ENCODE measurements at places on chromosomes 1 and 21. TPM values are rescaled to one million over a fixed set of nuclear protein-coding genes. Genes with fewer than 3 reads are reported as not detected.

The PHTF1 gene
- 38.5 TPM for total RNA-seq

The ASCL5 gene
- not detected for total RNA-seq

The OR2L8 gene
- total RNA-seq: 0.73 TPM

The ZBTB8A gene
- total RNA-seq: 8.3 TPM

The WDR64 gene
- 0.34 TPM for total RNA-seq

The NDUFS2 gene
- 172 TPM for total RNA-seq

The AKR7A3 gene
- total RNA-seq: 0.69 TPM

The SAMD11 gene
- under 0.01 TPM for total RNA-seq

The C1QTNF12 gene
- total RNA-seq: not detected

The DEPDC1 gene
- total RNA-seq: 21.0 TPM

The FABP3 gene
- 5.7 TPM for total RNA-seq

The AMIGO1 gene
- total RNA-seq: 0.33 TPM

The HCRTR1 gene
- not detected for total RNA-seq

The PODN gene
- total RNA-seq: not detected

The ZNF695 gene
- total RNA-seq: 5.7 TPM

The ERICH3 gene
- not detected for total RNA-seq

The UMODL1 gene
- total RNA-seq: not detected

The TMEM51 gene
- total RNA-seq: 31.3 TPM

The OPRD1 gene
- total RNA-seq: 1.7 TPM

The ARHGEF16 gene
- total RNA-seq: not detected

The GBP7 gene
- not detected for total RNA-seq

The PGLYRP3 gene
- total RNA-seq: not detected

The AMY1C gene
- not detected for total RNA-seq

The RBBP5 gene
- total RNA-seq: 28.4 TPM

The F5 gene
- total RNA-seq: not detected

The TP73 gene
- total RNA-seq: not detected

The CFAP74 gene
- not detected for total RNA-seq

The S100A7A gene
- not detected for total RNA-seq

The FAM151A gene
- not detected for total RNA-seq

The LCK gene
- total RNA-seq: not detected

The POU3F1 gene
- 0.67 TPM for total RNA-seq

The FCRL2 gene
- total RNA-seq: not detected

The ASPM gene
- total RNA-seq: 30.0 TPM

The PMVK gene
- 10.5 TPM for total RNA-seq

The CD1E gene
- not detected for total RNA-seq

The NPL gene
- 21.7 TPM for total RNA-seq

The SLC45A1 gene
- 1.0 TPM for total RNA-seq

The OR6P1 gene
- not detected for total RNA-seq

The CFAP298 gene
- 29.5 TPM for total RNA-seq

The HENMT1 gene
- total RNA-seq: 3.2 TPM

The SH2D5 gene
- 1.5 TPM for total RNA-seq

The MARK1 gene
- 5.3 TPM for total RNA-seq

The ST6GALNAC3 gene
- total RNA-seq: 58.5 TPM

The ANKRD65 gene
- 0.15 TPM for total RNA-seq

The SLC22A15 gene
- 3.4 TPM for total RNA-seq

The KCNA2 gene
- total RNA-seq: 0.33 TPM

The FAM76A gene
- total RNA-seq: 28.6 TPM

The TM2D1 gene
- 44.4 TPM for total RNA-seq

The BGLAP gene
- total RNA-seq: 0.33 TPM

The HFM1 gene
- total RNA-seq: 0.67 TPM

Data from melanocyte of skin (primary cell).